ENCODE measurements at places on chromosomes 11 and 22.

GRCh38 chr22:45071618-45072017, 61.8 kb upstream of the PHF21B start:
- DNase-seq: no peak

DNA sequence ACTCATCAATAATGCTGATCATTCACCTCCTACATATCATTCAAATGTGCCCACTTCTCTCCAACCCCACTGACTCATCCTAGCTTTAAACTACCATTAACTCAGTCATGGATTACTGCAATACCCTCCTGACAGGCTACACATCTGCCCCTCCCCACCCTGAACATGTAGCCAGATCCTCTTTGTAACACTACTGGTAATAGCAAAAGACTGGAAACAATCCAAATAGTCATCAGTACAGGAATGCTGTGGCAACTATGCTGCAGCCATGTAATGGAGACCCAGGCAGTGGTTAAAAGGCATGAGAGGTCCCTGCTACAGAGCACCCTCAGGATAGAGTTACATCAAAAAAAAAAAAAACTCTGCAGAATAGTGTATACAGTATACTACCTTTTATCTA, 16.6 kb downstream of the SLC43A3 start:
- DNase-seq: no peak

- DNase-seq: peak; percentile 19
Observed at GRCh38 chr22:27331526-27332281, 469.9 kb downstream of the MN1 start.

DNA sequence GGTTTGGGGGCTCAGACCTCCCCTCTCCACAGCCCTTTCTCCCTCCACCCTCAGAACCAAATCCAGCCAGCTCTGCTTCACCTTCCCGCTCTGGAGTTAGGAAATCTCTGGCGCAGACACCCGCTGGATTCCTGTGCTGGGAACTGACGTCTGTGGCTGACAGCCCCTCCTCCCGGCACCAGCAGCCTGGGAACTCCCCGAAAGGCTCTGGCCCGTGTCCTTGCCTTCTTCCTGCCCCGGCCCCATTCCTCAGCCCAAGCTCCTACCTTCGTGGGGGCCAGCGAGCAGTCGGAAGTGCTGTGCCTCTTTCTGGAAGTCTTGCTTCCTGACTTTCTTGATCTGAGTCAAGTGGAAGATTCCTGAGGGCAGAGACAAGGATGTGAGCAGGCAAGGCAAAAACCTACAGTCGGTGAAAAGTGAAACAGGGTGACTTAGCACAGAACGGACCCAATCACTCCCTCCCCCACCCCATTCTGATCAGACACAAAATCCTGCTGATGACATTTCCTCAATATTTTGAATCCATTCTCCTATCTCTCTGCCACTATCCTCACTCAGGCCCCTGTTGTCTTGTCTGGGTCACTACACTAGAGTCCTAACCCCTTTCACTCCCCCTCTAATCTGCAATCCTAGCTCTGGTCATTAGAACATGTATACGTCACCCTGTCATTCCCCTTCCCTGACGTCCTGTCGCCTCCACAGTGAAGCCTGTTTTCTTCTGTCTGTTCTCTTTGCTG, 34.1 kb downstream of the CHRDL2 start:
- no peak for DNase-seq

- DNase-seq: peak; percentile 59
Observed at GRCh38 chr11:60899046-60899936, 7.1 kb downstream of the PRPF19 start.

GRCh38 chr22:32992821-32993220, 65.4 kb downstream of the SYN3 start:
- no peak for DNase-seq

GRCh38 chr22:49929211-49929979, 11.0 kb downstream of the CRELD2 start:
- no peak for DNase-seq

DNA sequence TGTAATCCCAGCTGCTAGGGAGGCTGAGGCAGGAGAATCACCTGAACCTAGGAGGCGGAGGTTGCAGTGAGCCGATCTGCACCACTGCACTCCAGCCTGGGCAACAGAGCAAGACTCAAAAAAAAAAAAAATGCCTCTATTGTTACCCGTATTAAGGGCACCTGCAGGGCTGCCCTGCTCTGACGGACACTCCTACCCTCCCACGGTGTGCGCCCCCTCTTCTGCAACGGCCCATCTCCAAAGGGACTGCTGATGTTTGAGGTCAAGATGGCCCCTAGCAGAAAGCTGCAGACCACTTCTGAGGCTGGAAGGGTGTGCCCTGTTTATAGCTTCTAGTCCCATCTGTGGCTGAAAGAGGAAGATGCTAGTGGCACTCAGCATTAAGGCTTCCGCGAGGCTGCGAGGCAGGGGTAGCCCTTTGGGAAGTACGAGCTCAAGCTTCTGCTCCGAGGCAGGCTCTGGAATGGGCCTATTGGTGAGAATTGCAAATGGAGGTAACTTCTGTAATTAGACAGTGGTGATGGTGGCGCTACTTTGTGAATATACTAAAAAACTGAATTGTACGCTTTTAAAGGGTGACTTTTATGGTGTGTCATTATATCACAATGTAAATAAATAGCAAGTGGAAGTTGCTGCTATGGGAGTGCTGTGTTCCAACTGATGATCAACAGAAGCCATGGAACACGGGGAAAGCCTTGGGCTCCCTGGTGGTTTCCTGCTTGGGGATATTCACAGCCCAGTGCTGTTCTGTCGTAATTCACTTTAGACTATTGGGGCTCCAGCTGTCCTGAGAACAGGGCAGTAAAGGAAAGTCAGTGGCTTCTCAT, 24.3 kb downstream of the ARFGAP2 start:
- DNase-seq: no peak

DNA sequence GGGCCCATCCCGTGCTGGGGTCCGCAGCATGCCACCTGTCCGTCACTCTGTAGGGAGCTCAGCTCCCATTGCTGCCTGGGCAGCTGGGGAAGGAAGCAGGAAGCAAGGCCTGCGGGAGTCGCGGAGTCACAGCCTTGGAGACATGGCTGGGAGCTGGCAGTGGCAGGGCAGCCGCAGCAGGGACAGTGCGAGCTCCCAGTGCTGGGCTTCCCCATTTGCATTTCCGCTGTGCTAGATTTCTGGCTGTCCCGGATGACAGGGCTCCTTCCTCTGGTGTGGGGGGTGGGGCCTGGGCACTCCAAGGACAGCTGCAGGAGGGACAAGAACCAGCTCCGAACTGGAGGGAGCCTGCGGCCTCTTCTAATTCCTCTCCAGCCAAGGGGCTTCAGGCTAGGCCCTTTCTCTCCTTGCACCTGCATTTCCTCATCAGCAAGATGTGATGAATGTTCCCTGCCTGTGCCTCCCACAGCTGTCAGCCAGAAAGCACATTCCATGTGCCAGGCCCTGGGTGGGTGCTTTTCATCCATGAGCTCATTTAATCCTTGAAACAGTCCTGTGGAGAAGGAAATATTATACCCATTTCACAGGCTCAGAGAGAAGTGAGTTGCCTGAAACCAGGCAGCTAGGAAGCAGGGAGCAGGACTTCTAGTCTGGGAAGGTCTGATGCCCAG, 48.0 kb downstream of the MYO7A start:
- no peak for DNase-seq

DNA sequence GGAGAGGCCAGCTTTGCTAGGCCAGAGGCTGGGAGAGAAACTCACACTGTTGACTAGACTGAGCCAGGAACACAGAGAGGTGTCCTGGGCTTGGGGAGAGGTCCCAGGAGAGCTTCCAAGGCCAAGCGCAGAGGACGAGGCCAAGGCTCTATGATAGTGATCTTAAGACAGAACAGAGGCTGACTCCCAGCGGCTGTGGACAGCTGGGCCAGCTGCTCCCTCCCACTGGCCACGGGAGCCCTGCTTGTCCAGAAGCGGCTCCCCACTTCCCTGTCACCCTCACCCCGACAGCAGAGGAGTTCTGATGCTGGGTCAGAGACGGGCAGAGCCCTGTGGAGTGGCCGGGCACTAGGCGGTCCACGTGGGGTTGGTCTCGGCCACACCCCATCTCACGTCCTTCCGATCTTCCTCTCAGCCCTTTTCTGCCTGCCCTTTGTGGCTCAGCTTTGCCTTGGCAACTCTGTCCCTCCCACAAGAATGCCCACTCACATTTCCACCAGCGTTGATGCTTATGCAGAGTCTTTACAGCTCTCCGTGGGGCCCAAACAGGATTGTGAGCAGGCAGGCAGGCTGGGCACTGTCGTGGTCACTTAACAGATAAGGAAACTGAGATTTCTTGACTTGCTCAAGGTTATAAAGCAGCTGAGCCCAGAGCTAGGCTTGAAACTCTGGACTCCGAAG, 68.2 kb downstream of the FBXO7 start:
- DNase-seq: no peak

- DNase-seq: no peak
Observed at GRCh38 chr11:32006799-32007388, 84.0 kb upstream of the RCN1 start.

DNA sequence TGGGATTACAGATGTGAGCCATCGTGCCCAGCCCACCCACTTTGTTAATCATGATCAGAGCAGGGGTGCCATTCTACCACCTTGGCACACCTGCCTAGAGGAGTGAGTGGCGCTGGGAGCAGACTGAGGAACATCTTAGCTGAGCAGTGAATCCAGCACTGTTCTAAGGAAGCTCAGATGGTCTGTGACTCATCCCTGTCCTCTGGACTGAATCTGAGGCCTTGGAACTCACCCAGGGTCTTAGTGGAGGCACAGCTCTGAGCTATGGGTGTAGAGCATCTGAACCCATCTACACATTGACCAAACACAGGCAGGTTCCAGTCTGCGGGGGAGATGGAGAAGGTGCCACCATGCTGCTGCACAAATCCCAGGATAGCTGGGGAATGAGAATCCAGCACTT, 14.9 kb downstream of the PGAP2 start:
- no peak for DNase-seq

GRCh38 chr11:94958121-94958696, 15.1 kb downstream of the CWC15 start:
- DNase-seq: no peak

GRCh38 chr22:50261615-50262459, at the start of gene MAPK12:
TSS of gene MAPK12 (minus strand) at chr22:50261683. CDS start at chr22:50261509, 174 bp downstream.
- DNase-seq: peak; percentile 15

GRCh38 chr11:39255648-39256047, 2203.8 kb downstream of the LRRC4C start:
- no peak for DNase-seq

DNA sequence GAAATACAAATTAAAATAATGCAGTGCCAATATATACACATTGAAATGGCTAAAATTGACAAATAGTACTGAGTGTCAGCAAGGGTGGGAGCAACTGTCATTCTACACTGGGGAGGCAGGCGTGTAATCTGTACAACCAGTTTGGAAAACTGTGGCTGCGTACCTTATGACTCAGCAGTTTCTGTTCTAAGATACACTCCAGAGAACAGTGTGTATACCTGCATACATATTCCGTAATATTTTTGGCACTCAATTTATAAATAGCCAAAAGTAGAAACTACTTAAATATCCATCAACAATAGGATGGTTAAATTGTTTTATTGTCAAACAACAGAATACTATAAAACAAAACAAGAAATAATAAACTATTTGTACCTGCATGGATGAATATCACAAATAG, 57.6 kb downstream of the RNF169 start:
- DNase-seq: peak; percentile 12

DNA sequence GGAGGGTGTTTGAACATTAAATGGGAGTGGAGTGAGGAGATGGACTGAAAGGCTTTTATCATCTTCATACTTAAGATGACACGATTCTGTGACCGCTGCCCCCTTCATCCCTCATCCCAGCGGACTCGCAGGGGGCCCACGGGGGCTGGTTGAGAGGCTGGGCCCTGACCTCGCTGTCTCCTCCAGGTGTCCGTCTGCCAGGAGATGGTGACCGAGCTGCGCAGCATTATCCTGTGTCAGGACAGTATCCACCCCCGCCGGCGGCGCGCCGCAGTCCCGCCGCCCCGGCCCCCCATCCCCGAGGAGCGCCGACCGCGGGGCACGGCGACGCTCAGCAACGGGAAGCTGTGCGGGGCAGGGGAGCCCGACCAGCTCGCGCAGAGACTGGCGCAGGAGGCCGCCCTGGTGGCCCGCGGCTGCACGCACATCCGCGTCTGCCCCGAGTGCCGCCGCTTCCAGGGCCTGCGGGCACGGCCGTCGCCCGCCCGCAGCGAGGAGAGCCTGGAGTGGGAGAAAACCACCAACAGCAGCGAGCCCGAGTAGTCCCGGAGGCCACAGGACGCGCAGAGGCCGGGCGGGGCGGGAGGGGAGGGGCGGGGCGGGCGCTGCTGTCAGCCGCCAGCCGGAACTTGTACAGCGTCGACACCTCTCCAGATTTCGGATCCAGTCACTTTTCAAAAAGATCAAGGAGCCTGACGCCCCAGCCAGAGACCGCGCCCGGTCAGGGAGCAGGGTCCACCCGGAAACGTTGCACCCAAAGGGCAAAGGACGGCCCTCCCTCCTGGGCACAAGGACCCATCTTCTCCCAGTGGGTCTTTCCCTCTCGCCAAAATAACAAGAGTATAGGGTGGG, 38.0 kb upstream of the TBCEL start:
- DNase-seq: no peak

GRCh38 chr11:71228961-71229360, 23.4 kb downstream of the SHANK2 start:
- no peak for DNase-seq

GRCh38 chr11:101612481-101612880, 28.7 kb upstream of the TRPC6 start:
- DNase-seq: no peak

- no peak for DNase-seq
Observed at GRCh38 chr11:59542142-59542810, 30.9 kb downstream of the OR4D9 start.

DNA sequence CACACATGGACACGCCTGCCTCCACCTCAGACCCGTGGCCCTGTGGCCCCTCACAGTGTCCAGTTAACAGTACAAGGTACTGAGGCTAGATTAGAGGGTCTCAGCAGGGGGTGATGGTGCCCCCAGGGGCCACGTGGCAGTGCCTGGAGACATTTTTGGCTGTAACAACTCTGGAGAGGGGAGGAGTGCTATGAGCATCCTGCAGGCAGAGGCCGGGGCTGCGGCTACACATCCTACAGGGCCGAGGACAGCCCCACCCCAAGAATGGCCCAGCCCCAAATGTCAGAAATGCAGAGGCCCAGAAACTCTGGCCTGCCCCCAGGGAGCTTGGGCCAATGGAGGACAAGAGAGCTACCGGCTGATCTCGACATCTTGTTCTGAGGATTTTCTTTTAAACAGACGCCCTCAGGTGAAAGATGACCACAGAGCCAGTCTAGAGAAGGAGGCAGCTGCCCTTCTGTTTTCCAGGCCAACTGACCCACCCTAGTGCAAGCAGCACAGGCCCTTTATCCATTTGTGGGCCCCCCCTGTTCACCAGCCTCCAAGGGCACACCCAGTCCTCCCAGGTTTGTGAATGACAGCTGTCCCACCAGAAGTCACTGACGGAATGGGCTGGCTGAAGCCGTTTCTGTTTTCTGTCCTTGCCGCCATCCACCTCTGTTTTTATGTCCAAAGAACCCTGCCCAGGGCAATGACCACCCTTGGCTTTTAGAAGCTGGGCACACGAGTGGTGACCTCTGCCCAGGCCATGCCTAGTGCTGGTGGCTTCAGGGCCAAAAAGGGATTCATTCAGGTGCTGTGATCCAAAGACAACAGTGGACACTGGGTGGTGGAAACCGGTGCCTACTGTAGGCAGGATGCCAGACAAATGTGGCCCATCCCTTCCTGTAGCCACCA, 85.2 kb upstream of the LINC01488 start:
- DNase-seq: no peak

Data from NCI-H510A treated with DMSO at 0.1 percent for 48 hours (cell line).